Retina (tissue), 1 donor: ENCODE measurements at places on chromosomes 7 and 10.

- no peak for DNase-seq
These were observed 72.7 kb downstream of the GCC1 start for GRCh38 chr7:127512663-127513062.

GRCh38 chr7:25238066-25238725 is 9.9 kb upstream of the NPVF start:
- no peak for DNase-seq

DNA sequence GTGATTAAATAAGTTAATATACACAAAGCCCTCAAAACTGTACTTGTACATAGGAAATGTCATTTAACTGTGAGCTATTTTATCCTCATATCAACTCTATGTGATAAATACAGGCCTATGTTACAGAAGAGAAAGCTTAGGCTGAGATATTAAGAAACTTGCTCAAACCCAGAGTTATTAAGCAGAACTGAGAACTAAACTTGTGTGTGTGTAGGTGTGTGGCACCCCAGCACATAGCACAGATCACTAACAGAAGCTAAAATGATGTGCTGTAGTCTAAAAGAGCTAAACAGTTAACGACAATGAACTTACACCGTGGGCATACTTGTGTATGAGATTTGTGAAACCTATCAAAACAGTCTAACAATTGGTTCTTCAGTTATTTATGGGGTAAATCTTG is 34.5 kb downstream of the MTPN start:
- DNase-seq, result no peak

DNA sequence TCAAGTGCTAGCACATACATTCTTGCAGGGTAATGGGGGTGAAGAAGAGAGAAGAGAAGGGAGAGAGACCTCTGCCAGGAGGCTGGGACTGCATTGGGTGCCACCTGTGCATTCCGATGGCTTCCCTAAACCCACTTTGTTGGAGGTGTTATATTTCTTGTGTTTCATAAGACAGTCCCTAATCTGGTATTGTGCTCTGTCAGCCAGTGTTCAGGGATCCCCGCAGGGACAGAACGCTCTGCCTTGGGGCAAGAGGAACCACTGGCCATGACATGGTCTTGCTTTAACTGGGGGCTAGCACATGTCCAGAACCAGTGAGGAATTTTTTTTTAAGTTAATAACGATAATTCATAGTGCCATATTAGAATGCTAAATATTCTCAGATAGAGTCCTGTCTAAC is 365.2 kb upstream of the GALNT17 start:
- DNase-seq, result no peak
